ENCODE measurements at places on chromosomes 16 and 17. TPM values are rescaled to one million over a fixed set of nuclear protein-coding genes. Genes with fewer than 3 reads are reported as not detected.

SMARCE1 gene
- 71.2 TPM for total RNA-seq

DNA sequence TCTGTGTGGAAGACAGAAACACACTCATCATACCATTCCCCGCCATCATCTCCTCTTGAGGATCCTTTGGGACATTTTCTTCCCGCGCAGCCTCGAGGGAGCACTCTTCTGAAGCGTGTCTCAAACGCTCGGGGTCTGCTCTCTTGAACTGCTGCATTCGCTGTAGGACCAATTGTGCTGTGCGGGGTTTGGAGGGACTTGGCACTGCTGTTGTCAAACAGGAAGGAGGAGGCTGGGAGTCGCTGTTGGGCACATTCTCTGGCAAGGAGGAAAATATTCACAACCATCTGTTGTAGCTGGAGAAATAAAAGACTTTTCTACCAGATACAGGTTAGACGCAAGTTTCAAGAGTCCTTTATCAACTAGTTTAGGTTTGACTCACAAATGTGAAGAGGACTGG is 5.0 kb downstream of the SLX4 start:
- no peak for DNase-seq

GRCh38 chr16:81491541-81492188 is 47.1 kb downstream of the CMIP start:
- no peak for DNase-seq

DNA sequence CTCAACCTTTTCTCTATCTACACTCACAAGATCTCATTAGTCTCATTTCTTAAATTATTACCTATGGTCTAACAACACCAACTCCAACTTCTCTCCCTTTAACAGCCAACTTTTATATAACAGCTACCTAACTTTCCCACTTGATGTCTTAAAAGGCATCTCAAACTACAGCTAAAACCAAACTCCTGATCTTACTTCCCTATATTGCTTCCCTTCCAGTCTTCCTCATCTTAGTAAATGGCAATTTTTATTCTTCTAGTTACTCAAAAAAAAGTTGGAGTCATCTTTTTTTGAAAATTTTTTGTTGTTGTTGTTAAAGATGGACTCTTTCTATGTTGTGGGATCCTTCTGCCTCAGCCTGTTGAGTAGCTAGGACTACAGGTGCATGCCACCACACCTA is 15.3 kb downstream of the SRR start:
- DNase-seq = no peak
